IMR-90 (cell line): ENCODE measurements at places on chromosomes 5 and 9. TPM values are rescaled to one million over a fixed set of nuclear protein-coding genes. Genes with fewer than 3 reads are reported as not detected.

The PITX1 gene
- 10.3 and 10.4 TPM in 2 replicates for total RNA-seq

The PCDHA1 gene
- under 0.01 TPM in 1 of 2 replicates, not detected in the other for total RNA-seq

The CCL27 gene
- 0.18 TPM in 1 of 2 replicates, not detected in the other for total RNA-seq

GRCh38 chr9:13939701-13940490 lies 374.0 kb downstream of the NFIB start:
- no peak overlapping the region for H3K27ac ChIP-seq
- H3K4me3 ChIP-seq = no peak overlapping the region
- no peak for DNase-seq
